CD4-positive, alpha-beta T cell treated with Interleukin-21 for 1 hour (primary cell): ENCODE measurements at places on chromosomes 2 and 18.

DNA sequence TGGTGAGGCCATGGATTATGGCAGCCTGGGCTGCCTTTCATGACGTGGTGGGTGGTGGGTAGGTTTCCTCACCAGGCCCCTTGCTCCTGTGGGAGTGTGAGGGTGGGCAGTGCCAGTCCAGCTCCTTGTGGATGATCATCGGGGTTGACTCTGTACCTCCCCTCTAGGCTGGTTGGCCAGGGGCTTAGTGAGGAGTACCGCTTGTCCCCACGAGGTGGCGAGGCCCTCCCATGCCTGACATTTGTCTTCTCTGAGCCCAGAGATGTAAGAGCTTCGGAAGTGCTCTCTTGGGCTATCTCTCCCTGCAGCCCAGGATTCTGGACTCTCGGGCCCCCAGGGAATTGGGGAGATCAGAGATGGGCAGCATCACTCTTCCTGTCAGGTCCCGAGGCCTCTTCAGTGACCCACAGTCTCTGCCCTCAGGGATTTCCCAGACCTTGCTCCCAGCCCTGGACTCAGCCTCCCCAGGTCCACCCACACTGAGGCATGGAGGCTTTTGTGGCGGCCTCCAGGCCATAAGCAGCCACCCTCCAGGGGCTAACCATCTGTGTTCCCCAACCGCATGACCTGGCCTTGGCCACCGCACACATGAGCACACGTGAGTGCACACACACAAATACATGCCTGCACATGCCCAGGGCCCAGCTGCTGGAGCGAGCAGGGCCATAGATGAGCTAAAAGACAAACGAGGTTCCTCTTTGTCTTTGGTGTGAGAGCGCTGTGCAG is 6.5 kb downstream of the SPR start:
- peak; percentile 28 for DNase-seq

- DNase-seq = no peak
Measured at GRCh38 chr2:196331143-196331542, 159.8 kb upstream of the STK17B start.

DNA sequence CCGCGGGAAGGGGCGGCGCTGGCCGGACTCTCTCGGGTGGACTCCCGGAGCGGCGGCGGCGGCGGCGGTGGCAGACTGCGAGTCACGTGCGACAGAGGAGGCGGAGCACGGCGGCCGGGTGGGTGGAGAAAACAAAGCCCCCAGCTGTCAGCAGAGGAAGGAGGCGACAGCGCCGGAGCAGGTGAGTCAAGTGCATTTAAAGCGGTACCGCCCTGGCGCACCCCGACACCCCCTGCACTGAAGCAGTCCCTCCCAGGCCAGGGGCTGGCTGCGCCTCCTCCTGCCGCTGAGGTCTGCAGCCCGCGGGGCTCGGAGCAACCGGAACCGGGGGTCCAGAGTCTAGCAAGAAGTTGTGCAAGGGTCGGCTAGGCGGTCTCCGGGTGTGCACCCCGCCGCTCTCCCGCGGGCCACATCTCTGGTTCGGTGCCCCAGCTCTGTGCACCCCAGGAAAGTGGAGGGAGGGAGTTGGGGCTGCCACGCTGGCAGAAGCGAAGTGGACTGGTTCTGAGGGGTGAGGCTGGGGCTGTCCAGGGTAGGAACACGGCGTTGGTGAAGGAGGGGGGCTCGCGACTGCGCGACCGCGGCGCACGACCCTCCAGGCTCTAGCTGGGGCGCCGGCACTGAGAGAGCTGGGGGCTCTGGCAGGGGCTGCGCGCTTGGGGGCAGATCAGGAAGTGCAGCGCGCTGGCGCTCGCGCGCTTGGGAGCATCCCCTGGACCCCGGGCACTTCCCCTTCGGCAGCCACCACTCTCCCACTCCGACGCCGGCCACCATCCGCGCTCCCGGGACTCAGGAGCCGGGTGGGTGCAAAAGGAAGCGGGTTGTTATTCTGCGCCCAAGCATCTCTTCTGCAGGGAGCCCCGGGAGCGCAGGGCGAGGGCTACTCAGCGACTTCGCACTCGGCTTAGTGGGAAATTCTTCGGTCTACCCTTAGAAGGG is 64.0 kb upstream of the MAPRE2 start:
- peak; percentile 75 for DNase-seq

- DNase-seq = peak; percentile 11
Measured at GRCh38 chr2:133780099-133780996, 212.1 kb upstream of the NCKAP5 start.

DNA sequence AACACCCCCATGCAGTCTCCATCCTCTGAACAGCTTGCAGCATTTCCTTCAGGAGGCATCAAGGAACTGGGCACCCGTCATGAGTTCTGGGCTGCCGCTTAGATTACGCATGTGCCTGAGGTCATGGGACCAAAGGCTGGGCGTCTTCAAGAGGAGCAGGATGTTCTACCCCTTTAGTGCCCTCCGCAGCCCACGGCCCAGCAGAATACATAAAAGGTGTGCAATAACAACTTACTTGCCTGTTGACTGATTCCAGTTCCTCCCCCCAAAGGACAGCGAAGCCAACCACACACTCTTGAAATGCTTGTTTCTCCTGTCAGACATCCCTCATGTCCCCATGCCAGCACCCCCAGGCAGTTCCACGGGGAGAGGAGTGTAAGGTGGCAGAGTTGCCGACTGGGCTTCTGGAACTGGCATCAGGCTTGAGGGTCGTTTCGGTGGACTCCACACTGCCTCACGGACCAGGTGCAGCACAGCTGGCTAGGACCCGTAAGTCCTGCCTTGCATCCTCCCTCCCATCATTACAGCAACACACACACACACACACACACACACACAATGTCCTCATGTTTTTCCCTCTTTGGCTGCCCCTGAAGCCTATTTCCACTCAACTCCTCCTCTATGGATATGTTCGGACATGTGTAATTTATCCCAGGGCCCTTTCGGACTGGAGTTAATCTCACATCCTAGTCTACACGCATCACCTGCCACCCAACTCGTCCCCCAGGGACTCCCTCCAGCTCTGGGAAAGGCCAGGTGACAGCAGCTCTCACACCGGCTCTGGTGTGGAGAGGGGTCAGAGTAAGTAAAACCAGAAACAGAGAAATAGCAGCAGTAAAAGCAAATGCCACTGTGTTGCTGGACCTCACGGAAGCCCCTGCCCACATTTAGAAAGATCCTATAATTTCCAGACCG is 200.7 kb downstream of the BCL11A start:
- DNase-seq = no peak
